ENCODE measurements at places on chromosomes 6 and 20. TPM values are rescaled to one million over a fixed set of nuclear protein-coding genes. Genes with fewer than 3 reads are reported as not detected.

The PI16 gene
- 22.5 TPM for total RNA-seq

DNA sequence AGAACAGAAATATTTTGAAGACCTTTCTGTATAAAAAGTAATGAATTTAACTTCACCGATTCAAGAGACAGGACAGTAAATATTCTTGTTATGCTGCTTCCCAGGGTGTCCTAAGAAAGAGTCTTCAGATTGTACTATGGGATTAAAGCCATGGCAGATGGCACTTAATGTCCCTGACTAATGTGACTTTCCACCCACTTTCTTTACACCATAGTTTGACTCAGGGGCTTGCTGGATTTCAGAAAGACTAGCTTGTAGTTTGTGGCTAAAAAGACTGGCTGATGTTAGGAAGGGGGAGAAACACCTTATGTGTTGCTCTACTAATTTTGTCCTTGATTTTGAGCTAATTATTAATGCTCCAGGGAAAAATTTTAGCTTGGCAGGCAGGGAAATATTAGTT lies 75.9 kb downstream of the UTRN start:
- no peak for DNase-seq

GRCh38 chr20:37395921-37396415 lies 50.0 kb downstream of the SRC start:
- DNase-seq: no peak

GRCh38 chr6:149901444-149902140 lies 3.7 kb upstream of the RAET1E start:
- DNase-seq: peak; percentile 62

DNA sequence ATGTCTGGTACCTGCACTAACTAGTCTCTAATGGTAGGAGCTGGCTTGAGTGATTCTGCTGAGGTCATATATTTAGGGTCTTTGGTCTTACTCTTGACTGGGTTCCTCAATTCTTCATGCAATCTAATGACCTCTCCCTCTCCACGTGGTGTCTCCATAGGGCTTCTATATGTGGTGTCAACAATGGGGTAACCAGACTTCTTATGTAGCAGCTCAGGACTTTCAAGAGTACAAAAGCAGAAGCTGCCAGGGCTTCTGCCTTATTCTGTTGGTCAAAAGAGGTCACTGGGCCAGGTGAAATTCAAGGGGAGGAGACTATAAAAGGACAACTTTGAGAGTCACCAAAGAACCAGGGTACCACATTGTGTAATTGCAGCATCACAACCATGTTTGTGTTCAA lies 54.3 kb downstream of the NUS1 start:
- DNase-seq: no peak

DNA sequence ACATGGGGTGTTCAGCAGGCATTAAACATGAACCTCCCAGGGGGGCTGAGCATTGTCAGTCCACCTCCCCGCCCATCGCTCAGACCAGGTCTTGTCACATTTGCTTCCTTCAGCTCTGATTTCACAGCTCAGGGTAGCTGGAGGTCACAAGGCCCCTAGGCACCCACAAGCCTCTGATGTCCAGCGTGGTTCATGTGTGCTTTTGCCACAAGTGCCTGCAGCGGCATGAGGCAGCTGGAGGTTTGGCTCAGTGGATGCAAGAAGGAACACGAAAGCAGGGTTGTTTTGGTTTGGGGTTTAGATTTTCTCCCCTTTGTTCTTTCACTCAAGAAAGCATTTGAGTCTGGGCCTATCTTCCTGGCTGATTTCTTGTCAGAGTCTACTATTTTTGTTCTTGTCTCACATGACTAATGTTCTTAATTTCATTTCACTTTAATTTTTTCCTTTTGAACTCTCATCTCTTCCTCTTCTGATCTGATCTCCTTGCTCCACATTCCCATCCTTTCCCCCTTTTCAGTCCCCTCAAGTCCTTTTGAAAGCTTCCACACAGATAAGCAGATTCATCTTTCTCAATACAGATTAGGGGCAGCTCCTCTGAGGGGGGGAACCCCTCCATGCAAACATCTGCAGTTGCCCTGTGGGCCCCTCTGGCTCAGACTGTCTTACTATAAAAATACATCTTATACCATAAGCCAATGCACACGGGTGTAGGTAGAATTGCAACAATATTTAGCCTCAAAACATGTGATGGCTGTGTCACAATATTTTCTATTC lies 68.1 kb upstream of the CEP85L start:
- no peak for DNase-seq

DNA sequence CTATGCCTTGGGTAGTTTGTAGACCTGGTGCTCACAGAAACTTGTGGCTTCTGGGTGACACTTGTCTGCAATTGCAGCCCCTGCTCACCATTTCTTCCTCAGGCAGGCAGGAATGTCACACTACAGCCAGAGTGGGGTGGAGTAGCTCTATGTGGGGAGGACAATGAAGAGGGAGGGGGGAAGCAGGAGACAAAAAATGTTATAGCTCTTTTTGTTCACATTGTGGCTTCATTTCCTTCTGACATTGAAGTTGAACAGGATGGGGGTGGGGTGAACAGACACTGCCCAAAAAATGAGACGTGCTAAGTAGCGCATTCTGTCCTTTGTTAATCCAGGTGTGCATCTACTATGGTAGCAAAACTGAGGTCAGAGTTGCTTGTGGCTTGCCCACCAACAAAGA lies at the start of gene THEMIS:
Gene THEMIS, minus strand, starts transcription at position 124 of the 400 bp plus-strand sequence. CDS start 126 bp downstream, outside the sequence.
- no peak for DNase-seq

DNA sequence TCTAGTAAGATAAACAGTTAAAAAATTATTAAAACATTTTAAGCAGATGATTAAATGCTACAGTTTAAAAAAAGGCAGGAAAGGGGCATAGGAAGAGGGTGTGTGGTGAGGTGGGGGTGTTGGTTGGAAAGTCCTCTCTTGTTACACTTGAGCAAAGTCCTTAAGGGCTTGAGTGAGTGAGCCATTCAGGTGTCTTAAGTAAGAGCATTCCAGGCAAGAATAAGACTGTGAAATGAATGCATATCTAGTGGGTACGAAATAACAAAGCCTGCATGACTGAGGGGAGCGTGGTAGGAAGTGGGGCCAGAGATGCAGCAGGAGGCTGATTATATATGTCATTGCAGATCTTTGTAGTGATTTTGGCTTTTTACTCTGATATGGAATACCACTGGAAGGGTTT lies 5.1 kb downstream of the CDKAL1 start:
- no peak for DNase-seq

The TRERF1 gene
- 3.3 TPM for total RNA-seq

GRCh38 chr20:36866164-36866563 lies 9.8 kb upstream of the TLDC2 start:
- DNase-seq: no peak

GRCh38 chr6:12289933-12290820 lies at the start of gene EDN1:
EDN1 (plus strand) TSS chr6:12290361; CDS start chr6:12290630, 269 bp downstream.
- DNase-seq: peak; percentile 93

GRCh38 chr20:33018169-33018931 lies 10.8 kb downstream of the BPIFB2 start:
- no peak for DNase-seq

- DNase-seq: no peak
Observed at GRCh38 chr20:11686820-11687543, 230.7 kb upstream of the BTBD3 start.

DNA sequence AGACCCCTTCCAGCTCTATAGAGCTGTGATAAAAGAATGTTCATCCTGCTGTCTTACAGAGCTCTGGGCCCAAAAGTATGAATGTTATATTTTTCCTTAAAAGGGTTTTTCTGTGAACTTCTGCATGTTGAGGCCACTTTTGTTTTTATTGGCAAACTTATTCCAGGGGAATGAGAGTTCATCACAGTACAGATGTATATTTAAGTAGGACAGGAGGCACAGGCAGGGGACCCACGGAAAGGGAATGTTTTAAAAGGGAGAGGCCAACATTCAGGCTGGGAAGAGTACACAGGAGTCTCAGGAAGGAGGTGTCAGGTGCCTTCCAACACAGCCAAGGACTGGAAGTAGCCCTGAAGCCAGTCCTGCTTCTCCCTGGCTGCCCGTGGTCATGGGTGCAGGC lies 148.4 kb downstream of the EYA2 start:
- DNase-seq: no peak

Measured in mesenteric fat pad (tissue), 1 donor.